Renal cortical epithelial cell (primary cell): ENCODE measurements at places on chromosomes 7 and 10.
A peak's percentile ranks its signal among the peaks of the same experiment; 100 is the strongest.

- DNase-seq = no peak
These were observed 4.6 kb downstream of the ITGB1 start for GRCh38 chr10:32953277-32953927.

DNA sequence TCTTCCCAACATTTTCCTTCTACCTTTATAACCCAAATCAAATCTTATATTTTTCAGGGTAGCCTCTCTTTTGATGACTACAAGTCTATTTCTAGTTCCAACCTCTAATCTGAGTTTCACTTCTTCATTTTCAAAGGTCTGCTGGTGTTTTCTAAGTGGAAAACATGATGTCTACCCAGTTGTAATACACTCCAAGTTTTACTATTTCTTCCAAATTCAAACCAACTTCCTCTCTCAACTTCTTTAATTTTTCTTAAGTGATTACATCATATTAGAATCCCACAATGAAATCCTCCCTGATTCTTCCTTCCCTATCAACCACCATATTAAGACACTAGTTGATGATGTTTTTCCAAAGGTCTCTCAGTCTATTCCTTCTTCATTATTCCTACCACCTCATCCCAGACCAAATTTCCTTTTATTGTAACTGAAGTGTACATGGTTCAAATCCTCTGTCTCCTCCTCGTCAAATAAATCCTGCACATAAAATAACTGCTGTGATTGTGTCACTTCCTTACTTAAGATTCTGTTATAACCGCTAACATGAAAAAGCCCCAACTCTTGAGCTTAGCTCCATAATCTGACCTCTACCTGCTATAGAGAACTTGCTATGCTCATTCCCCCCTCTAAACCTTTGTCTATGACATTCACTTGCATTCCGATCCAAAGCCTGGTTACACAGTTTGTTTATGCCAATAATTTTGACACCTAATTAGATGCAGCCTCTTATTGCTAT is 12.7 kb downstream of the TAS2R38 start:
- no peak for DNase-seq

DNA sequence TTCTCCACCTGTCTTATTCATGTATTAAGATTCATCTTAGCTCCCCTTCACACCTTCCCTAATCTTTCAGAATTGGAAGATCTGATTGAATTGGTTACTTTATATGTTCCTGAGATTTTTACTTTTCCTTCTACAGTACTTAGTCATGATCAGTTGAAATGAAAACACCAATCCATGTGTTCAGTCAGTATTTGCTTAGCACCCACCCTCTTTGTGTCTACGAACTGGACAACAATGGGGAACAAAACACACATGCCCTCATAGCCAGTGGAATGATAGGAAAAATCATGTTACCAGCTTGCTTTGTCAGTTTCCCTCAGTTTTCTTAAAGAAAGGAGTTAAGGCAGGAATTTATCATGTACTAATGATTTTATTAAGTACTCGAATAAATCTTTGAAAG is 2.0 kb downstream of the MASTL start:
- DNase-seq = peak; percentile 23

DNA sequence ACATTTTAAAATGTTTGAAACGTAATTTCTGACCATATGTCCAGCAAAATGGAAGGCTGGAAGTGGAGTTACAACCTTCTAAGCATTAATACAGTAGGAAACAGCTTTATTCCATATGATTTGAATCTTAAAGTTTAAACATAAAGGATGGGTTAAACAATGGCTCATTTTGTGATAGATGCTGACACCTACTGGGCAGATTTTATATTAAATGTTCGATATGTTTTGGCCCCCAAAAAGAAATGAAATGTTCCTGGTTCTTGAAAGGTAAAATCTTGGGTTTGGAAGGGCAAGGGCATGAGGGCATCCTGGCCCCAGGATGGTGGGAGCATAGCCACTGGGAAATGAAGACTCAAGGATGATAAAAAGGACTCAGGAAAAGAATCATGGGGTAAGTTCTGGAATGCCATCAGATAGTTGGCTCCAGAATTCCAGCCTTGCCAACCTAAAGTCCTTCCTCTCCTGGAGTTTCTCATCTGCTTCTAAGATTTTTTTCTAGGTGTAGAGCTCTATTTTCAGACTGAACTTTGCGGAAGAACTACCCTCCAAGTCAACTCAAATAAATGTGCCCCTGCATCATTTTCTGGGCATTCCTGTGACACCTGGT is 34.6 kb upstream of the SLC35G1 start:
- DNase-seq = no peak
